ENCODE measurements at places on chromosomes 1 and 21.

GRCh38 chr1:110736900-110737605 is 62.3 kb upstream of the KCNA3 start:
- DNase-seq = no peak

DNA sequence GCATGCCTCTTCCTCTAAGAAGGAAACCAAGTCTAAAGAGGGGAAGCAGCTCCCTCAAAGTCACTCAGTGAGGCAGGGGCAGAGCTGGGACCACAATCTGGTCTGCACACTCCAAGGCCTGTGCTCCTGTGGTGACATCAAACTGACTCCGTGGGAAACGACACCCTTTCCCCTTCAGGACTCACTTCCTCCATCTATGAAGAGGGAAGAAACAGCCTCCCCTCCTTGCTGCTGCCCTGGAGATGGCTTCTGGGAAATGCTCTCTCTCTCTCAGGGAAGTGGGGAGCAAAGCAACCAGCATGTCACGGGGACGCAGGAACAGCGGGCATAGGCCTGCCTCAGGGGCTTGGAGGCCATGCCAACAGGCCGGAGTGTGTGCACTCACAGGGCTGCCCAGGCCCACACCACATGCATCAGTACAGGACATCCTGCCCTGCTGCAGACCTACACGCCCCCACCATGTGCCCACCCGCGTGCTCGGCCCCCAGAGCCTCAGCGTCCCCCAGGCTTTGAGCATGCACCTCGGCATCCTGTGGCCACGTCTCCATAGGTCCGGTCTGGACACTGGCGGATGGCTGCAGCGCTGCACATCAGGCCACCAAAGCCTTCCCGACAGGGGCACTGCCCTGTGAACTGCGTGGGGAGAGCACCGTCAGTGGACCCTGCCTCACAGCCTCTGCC is 25.7 kb downstream of the LAMB3 start:
- DNase-seq = no peak

- no peak for DNase-seq
Observed at GRCh38 chr1:151837884-151838221, 1.8 kb downstream of the C2CD4D start.

DNA sequence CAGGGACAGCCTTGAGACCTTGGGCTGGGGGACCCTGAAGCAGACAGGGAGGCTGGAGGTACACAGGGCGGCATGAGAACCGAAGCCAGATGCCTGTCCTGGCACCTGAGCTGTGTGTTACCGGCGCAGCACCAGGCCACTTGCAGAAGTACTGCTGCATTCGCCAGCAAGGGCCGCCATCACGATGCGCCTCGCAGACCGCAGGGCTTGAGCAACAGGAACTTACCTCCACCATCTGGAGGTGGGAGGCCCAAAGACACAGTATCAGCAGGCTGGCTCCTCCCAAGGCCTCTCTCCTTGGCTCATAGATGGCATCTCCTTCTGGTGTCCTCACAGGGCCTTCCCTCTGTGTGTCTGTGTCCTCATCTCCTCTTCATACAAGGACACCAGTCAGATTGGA is 90.1 kb downstream of the PRDM16 start:
- DNase-seq = no peak

DNA sequence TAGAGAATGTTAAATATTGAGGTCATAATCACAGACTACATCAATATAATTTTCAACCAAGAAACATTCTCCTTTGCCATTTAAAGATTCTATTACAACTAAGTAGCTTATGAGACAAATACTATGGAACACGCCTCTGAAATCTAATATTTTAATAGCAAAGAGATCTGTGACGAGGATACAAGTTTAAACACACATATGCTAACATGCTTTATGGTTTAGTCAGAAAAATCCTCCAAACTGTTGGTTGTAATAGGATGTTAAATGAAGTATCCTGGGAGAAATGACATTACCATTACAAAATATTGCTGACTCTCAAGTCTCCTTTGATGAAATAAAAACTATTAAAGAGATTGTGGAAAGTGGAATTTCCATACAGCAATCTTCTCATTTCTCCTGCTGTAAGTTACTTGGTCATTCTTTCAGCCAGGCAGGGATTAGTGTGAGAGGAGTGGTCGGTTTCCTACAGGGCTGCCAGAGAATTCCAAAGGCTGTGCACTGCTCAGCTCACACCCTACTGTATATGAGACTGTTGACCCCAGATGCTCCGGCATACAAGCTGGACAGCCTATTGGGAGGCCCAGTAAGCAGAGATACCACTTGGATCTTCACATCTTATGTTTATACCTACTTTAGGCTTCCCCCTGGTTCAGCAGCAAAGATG is 26.6 kb downstream of the SCYL3 start:
- no peak for DNase-seq

DNA sequence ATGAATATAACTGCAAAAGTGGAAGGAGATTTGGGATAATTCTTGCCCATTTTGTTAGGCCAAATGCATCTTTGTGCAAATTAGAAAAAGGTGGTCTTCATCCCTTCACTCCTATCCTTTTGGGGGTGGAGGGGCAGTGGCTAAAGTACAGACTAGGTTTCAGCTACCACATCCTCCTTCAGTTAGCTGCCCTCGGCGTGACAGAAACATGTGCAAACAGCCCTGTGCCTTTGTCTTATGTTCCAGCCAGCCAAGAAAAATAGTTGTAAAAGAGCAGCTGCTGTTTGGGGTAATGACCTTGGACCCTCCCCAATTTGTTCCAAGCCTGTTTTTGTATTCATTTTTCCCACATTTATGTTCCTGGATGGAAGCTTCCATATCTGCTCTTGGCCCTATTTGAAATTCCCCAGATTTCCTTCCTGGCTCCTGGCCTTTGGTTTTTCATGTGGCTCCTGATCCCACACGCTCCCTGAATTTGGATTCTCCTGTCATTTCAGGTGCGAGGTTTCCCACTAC is 8.3 kb upstream of the LGALS8 start:
- no peak for DNase-seq

DNA sequence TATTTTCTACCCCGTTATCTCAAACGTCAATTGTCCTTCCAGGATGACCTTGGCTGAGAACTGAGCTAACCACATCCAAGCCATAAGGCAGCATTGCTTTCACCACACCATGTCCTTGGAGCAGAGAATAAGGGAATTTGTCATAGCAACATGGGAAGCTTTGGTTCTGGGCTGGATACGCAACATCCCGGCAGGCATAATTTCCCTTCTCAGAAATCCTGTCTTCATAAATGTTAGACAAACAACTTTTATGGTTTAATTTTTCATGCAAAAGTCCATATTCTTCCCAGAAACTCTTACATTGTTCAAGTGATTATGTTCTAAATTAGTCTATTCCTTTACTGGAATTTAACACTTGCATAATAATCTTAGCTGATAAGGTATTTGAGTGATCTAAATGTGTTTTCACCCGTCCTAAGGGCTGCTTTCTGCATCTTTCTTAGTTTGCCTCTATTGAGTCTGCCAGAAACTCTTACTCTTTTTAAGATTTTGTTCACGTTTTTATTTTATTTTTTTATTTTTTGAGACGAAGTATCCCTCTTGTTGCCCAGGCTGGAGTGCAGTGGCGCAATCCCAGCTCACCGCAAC is 51.8 kb downstream of the KCNJ15 start:
- DNase-seq = no peak

DNA sequence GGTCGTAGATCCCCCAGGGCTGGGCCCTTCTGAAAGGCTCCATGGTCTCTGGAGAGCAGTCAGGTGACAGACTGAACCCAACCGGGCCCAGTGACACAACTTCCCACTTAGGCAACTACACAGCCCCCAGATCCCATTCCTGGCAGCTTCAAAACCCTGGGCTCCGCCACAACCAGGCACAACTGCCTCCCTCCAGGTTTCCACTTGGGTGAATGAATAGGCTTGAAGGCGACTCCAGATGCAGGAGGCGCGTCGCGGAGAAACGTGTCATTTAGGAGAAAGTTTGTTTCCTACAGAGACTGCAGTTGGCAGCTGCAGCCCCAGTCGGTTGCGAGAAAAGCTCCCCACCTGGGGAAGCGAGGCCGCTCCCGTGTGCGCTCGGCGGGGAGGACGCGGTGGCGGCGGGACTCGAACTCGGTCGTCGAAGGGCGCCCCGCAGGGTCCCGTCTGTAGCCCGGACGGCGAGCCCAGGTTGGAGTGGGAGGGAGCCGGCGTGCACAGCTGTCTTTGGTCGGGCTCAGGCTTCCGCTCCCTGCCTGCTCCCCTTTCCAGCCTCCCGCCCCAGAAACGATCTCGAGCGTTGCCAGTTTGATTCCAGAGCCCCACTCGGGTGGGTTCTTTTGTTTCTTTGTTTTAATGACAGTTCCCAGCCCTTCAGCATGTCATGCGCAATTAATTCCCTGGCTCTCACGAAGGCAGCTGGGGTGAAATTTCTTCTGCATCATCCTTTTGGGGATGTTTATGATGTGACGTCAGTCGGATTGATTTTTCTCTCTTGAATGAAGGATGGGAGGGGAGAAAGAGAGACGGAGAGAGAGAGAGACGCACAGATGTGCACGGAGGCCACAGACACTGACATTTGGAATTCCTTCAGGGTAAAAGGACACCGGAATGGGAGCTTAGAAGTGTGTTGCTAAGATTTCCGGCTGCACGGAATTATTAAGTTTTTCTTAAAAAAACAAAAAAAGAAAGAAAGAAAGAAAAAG is 862 bp upstream of the SGIP1 start:
- DNase-seq = no peak

- DNase-seq = no peak
Observed at GRCh38 chr1:24506691-24507381, 4.2 kb downstream of the RCAN3 start.

DNA sequence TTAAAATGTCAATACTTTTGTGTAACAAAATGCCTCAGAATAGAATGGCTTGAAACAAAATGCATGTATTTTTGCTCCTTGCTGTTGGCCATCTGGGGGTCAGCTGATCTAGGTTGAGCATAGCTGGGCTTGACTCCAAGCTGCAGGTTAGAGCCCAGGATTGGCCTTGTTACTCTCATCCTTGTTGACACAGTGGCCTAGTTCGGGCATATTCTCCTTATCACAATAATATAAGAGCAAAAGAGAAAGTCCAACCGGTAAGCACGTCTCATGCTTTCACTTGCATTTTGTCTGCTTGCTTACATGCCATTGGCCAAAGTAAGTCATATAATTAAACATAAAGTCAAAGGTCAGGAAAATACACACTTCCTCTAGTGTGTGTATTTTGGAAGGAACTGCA is 456.2 kb downstream of the KCNT2 start:
- no peak for DNase-seq

DNA sequence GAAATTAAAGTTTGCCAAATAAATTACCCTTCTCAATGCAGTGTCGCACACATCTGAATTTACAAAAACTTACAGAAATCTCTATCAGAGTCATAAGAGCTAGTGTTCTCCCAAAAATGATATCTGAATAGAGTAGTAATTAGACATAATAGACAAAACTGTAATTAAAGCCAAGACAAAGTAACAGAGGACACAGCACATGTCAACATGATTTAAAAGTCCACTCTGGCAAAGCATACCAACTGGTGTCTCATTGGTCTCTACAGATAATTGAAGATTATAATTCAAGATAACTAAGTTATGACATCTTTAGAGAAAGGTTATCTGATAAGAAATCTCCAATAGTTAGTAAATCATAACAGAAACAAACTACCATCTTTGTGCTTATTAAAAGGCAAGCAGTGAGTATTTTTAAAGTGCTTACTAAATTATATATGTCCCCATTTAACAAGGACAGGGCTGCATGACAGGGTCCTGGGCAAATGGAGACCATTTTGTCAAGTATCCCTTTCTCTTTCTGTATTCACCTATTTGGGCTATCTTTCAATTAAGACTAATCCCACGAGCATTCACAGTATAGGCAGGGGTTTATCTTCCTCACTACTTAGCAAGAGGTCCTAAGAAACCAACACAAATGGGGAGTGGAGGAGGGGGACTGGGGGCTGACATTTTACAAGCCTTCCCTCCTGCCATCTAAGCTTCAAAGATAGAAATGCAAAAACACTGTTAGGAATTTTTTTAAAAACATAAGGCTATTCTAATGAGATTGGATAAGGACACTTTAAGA is 26.0 kb downstream of the PTP4A2 start:
- DNase-seq = no peak

DNA sequence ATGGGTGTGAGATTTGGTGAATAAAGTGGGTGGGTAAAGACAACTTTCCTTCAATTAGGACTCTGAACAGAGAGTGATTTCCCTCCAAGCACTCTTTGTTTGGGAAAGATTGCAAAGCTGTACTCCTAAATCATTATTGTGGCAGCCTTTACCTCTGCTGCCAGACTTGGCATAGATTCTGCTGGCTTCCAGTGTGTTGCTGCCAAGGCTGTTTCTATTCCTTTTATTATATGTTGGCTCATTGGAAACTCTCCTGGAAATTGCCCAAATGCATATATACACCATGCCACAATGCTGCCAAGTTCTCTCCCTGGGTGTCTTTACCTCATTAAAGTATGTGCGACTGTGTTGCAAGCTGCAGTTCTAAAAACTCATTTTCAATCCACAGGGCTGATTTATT is 668.0 kb downstream of the MRPL39 start:
- DNase-seq = no peak

GRCh38 chr1:212928323-212929291 is 21.7 kb upstream of the VASH2 start:
- no peak for DNase-seq

DNA sequence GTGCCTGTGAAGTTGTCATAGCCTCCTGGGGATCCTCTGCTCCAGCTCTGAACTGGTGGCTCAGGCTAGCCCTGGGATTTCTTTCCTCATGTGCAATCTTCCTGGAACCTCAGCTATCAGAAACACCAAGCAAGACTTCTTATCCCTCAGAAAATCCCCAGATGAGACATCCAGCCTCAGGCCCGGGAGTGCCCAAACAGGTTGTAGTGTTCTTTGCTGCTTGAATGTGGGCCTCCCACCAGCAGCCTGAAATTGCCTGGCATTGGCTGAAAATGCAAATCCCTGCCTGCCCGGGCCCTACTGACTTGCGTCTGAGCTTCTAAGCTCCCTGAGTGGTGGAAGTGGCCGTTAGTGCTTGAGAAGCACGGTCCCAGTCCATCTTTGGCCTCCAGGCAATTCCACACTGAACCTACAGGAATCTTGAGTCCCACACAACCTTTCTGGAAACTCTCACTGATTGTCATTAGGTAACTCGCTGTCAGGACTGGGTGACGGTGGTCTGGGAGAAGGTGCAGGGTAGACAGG is 146.8 kb downstream of the ZBTB18 start:
- no peak for DNase-seq

DNA sequence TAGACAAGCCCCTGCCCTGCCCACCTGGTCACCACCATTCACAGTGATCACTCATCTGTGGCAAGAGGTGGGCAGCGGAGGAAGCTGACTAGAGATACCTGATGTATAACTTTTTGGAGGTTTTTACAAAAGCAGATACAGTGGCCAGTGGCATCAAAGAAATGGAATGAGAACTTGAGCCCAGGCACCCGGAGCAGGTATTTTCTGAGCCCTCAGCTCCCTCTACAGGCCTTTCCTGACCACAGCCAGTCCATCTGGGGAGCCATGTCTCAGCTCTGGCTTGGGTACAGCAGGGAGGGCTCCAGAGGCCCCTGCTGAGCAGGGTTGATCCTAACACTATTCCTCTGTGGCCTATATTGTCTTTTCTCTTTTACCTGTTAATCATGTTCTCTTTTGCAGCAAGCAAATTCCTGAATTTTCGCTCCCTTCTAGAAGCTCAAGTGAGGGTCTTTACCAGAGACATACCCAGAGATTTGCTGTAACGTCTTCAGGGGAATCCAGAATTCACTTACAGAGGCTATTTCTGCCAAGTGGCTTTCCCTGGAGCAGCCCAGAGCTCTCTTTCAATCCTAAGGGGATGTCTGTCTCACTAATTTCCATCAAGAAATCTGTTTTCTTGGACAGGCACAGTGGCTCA is 27.3 kb downstream of the GPR157 start:
- DNase-seq = no peak

- DNase-seq = no peak
Observed at GRCh38 chr1:65278376-65279069, 30.8 kb upstream of the DNAJC6 start.

GRCh38 chr21:41973861-41974751 is 20.3 kb upstream of the C2CD2 start:
- DNase-seq = no peak

Measured in NCI-H1048 (cell line).